PC-9 (cell line): ENCODE measurements at places on chromosomes 1 and 21. TPM values are rescaled to one million over a fixed set of nuclear protein-coding genes. Genes with fewer than 3 reads are reported as not detected.

- no peak overlapping the region for H3K27ac ChIP-seq
- H3K36me3 ChIP-seq: no peaks in the 10 kb centered on the region
- H3K27me3 ChIP-seq: no peaks in the 10 kb centered on the region
These were observed 61.1 kb downstream of the UBE2T start for GRCh38 chr1:202280595-202280994.

- H3K36me3 ChIP-seq: no peaks in the 10 kb centered on the region
- H3K4me3 ChIP-seq: no peak overlapping the region
- H3K27me3 ChIP-seq: no peaks in the 10 kb centered on the region
- DNase-seq: peak; percentile 46
These were observed 671.9 kb upstream of the USP24 start for GRCh38 chr1:55886856-55887712.

GRCh38 chr1:220952961-220953643 lies 73.9 kb downstream of the HLX start:
- H3K4me1 ChIP-seq: no peaks in the 10 kb centered on the region
- DNase-seq: no peak
- H3K36me3 ChIP-seq: no peaks in the 10 kb centered on the region
- H3K27me3 ChIP-seq: no peaks in the 10 kb centered on the region

GRCh38 chr1:183477986-183478781 lies 5.9 kb downstream of the SMG7 start:
- peak overlapping the region; percentile 12; the same call in 1 of the 2 replicates for H3K27ac ChIP-seq
- H3K27me3 ChIP-seq: no peaks in the 10 kb centered on the region
- H3K4me1 ChIP-seq: peaks cover 59% of the 10 kb centered on the region
- no peak overlapping the region for H3K4me3 ChIP-seq
- DNase-seq: no peak
- peaks cover 15% of the 10 kb centered on the region; the same call in 1 of the 2 replicates for H3K36me3 ChIP-seq

DNA sequence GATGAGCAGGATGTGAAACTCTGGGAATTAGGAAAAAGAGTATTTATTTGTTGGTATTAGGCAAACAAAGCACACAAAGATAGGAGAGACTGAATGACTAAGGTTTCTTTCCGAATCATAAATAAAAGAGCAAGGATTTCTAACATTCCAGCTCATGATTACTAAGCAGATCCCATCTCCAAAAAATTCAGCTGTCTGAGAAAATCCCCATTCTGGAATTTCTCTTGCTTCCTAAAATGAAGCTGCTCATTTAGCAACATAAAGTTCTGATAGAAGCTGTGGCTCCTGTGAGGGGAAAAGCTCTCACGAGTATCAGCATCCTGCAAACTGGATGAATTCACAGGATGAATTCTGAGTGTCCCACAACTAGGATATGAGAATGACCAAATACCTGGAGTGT lies 6.7 kb upstream of the SH2D5 start:
- peaks cover 1% of the 10 kb centered on the region for H3K4me1 ChIP-seq
- DNase-seq: no peak
- H3K27me3 ChIP-seq: no peaks in the 10 kb centered on the region
- 0 out of 2 replicates have a peak, but pooled peaks cover under 1% of the 10 kb centered on the region for H3K36me3 ChIP-seq
- peak overlapping the region; percentile 44 for H3K27ac ChIP-seq
- no peak overlapping the region for H3K4me3 ChIP-seq

GRCh38 chr1:84110629-84111028 lies 33.4 kb upstream of the PRKACB start:
- no peak for DNase-seq
- H3K27me3 ChIP-seq: no peaks in the 10 kb centered on the region
- no peak overlapping the region for H3K4me3 ChIP-seq
- H3K4me1 ChIP-seq: peaks cover 7% of the 10 kb centered on the region
- peaks cover 5% of the 10 kb centered on the region for H3K36me3 ChIP-seq
- no peak overlapping the region for H3K27ac ChIP-seq

GRCh38 chr1:8985915-8986813 lies 40.1 kb downstream of the SLC2A7 start:
- peaks cover 6% of the 10 kb centered on the region; the same call in 1 of the 2 replicates for H3K4me1 ChIP-seq
- DNase-seq: peak; percentile 87
- H3K27ac ChIP-seq: peak overlapping the region; percentile 47
- H3K36me3 ChIP-seq: no peaks in the 10 kb centered on the region
- H3K27me3 ChIP-seq: no peaks in the 10 kb centered on the region
- no peak overlapping the region for H3K4me3 ChIP-seq

GRCh38 chr21:38392661-38393060 lies 105.6 kb downstream of the ERG start:
- peaks cover 10% of the 10 kb centered on the region; the same call in 1 of the 2 replicates for H3K27me3 ChIP-seq
- no peak overlapping the region for H3K27ac ChIP-seq
- H3K4me1 ChIP-seq: no peaks in the 10 kb centered on the region
- no peaks in the 10 kb centered on the region for H3K36me3 ChIP-seq

- DNase-seq: no peak
- no peaks in the 10 kb centered on the region for H3K36me3 ChIP-seq
- H3K4me3 ChIP-seq: no peak overlapping the region
- no peak overlapping the region for H3K27ac ChIP-seq
- no peaks in the 10 kb centered on the region for H3K27me3 ChIP-seq
These were observed 14.4 kb downstream of the SPOCD1 start for GRCh38 chr1:31801458-31801857.

DNA sequence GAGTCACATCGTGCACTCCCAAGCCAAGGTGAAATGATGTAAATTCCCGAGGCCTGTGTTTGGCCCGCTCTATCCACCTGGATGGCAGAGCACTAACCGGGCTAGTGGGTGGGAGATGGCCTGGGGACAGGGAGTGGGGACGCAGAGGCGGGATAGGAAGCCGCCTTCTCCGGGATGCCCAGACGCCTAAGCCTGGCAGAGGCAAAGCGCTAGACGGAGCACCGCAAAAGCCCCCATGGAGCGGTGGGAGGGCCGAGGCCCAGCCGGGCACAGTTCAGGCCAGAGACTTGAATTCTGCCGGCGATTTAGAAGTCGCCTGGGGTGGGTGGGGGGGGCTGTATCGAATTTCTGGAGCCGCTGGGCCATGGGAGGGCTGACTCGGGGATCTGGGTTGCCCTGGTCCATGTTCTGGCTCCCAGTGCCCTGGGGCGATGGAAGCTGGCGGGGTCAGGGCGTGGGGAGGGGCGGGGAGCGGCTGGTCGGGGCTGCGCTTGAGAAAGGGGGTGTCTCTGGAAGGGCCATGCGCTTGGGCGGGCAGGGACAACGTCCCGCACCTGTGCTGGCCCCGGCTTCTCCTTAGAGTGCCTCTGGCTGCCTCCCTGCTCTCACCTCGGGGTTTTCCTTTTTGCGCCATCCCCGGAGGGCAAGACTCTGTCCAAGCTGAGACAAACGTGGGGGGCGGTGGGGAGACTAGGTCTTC lies 28.0 kb downstream of the KIAA2013 start:
- no peak for DNase-seq

DNA sequence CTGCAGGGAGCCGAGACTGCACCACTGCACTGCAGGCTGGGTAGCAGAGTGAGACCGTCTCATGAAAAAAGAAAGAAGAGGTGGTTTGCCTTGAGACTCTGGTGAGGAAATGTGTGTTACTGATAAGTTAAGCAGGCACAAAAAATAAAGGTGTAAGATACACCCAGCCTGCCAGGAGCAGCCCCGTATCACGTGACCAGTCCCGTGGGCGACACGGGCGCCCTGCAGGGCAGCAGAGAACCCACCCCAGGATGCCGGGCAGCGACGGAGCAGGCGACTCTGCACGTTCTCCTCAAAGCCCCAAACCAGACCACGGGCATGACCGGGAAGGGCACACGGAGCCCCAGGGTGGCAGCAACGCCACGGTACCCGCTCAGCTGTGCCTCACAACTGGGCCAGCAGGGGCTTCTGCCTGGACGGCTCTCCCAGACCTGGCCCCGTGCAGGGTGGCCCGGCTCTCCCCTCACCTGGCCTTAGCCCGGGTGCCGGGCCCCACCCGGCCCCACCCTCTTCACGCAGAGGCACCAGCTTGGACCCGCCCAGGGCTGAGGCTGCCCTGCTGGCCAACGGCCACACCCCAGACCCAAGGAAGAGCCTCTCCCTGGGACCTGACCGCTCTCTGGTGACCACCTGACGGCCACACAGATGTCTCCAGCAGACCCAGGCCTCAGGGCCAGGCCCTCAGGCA lies 8.1 kb upstream of the TNFRSF4 start:
- no peak for DNase-seq
- no peaks in the 10 kb centered on the region for H3K4me1 ChIP-seq
- H3K4me3 ChIP-seq: no peak overlapping the region
- H3K36me3 ChIP-seq: no peaks in the 10 kb centered on the region; the same call in 1 of the 2 replicates
- H3K27me3 ChIP-seq: no peaks in the 10 kb centered on the region

- H3K27me3 ChIP-seq: no peaks in the 10 kb centered on the region
- peak overlapping the region; percentile 81; the same call in 1 of the 2 replicates for H3K4me3 ChIP-seq
- no peak for DNase-seq
- no peaks in the 10 kb centered on the region for H3K36me3 ChIP-seq
- H3K4me1 ChIP-seq: peaks cover 21% of the 10 kb centered on the region
These were observed 1.9 kb downstream of the DPYD start for GRCh38 chr1:97918961-97919360.

- no peaks in the 10 kb centered on the region for H3K36me3 ChIP-seq
- peak overlapping the region; percentile 11; the same call in 1 of the 2 replicates for H3K4me3 ChIP-seq
- H3K27ac ChIP-seq: no peak overlapping the region
These were observed 3.0 kb upstream of the ID3 start for GRCh38 chr1:23562137-23562876.

DNA sequence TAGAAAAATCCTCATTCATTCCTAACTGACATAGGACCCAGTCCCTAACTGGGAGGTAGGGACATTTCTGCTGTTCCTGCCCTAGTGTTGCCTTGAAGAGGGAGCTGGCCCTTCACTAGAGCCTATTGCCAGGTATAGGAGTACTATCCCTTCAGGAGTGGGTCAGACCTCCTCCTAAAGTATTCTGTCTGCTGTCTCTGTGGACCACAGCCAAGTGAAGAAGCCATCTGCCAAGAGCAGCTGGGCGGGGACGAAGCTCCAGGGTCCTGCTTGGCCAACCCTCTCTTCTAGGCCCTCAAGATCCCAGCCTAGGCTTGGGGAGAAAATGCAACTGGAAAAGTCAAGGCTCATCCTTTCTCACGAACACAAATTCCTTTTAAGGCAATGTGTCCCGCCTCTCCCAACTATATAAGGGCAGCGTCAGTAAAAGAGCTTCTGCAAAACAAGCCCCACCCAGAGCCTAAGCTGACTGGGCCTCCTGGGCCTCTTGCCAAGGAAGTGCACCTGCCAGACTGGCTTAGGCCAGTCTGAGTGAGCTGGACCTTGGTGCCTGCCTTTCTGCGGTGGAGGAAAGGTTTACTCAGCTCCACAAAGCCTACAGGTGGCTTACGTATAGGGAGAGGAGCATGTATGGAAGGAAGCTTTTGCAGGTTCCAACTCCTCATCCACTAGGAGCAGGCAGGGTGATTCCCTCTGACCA lies 638 bp upstream of the TUFT1 start:
- H3K4me1 ChIP-seq: peaks cover 53% of the 10 kb centered on the region
- peak; percentile 97 for DNase-seq
- peak overlapping the region; percentile 92 for H3K4me3 ChIP-seq
- peak overlapping the region; percentile 95 for H3K27ac ChIP-seq
- peaks cover 14% of the 10 kb centered on the region for H3K36me3 ChIP-seq

- no peaks in the 10 kb centered on the region for H3K36me3 ChIP-seq
- no peak for DNase-seq
- no peak overlapping the region for H3K4me3 ChIP-seq
- H3K4me1 ChIP-seq: 0 out of 2 replicates have a peak, but pooled peaks cover 9% of the 10 kb centered on the region
- H3K27me3 ChIP-seq: no peaks in the 10 kb centered on the region
These were observed 42.5 kb downstream of the ITPKB start for GRCh38 chr1:226696547-226696946.

GRCh38 chr1:211684791-211685190 lies 9.4 kb upstream of the NEK2 start:
- no peaks in the 10 kb centered on the region for H3K4me1 ChIP-seq
- DNase-seq: no peak
- no peak overlapping the region for H3K27ac ChIP-seq
- H3K27me3 ChIP-seq: no peaks in the 10 kb centered on the region

DNA sequence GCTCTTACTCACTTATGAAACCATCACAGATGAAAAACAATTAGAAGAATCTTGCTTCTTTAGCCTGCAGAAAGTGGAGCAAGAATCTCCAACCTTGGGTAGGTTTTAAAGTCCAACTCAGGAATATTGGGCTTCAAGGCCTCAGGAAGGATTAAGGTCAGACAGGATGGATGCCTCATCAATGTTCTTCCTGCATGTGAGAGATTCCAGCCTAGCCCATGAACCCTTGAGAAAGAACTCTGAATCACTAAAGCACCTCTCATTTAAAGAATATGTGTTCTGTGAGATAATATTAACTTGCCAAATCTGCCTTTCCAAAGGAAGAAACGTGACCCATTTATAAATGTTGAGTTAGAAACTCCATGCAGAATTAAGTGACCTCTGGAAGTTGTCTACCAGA lies 345.2 kb upstream of the CAMK1G start:
- H3K36me3 ChIP-seq: no peaks in the 10 kb centered on the region
- H3K4me3 ChIP-seq: no peak overlapping the region
- H3K27me3 ChIP-seq: no peaks in the 10 kb centered on the region; the same call in 1 of the 2 replicates

GRCh38 chr1:53771648-53772047 lies 32.7 kb upstream of the GLIS1 start:
- no peaks in the 10 kb centered on the region for H3K4me1 ChIP-seq
- no peak overlapping the region for H3K27ac ChIP-seq
- H3K27me3 ChIP-seq: no peaks in the 10 kb centered on the region
- no peak overlapping the region for H3K4me3 ChIP-seq
- DNase-seq: no peak
- H3K36me3 ChIP-seq: peaks cover 24% of the 10 kb centered on the region; the same call in 1 of the 2 replicates

DNA sequence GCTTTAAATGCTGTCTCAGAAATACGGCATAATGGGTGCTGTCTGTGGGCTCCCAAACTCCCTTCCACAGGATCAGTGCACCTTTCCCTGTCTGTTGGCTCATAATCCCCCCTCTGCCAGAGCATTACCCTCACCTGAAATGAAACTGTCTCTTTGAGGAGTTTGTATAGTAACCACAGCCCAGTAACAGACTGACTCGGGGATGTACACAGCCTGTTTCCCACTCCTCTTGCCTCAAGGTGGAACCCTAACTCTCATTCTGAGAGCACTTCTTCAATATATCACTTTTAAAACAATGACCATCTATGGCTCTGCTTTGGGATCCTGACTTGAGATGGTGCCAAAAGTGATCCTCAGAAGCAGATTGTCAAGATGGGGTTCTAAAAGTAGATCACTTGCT lies 332.5 kb downstream of the AMY1C start:
- no peak overlapping the region for H3K27ac ChIP-seq
- no peaks in the 10 kb centered on the region for H3K4me1 ChIP-seq
- no peak overlapping the region for H3K4me3 ChIP-seq
- no peaks in the 10 kb centered on the region for H3K36me3 ChIP-seq
- no peaks in the 10 kb centered on the region for H3K27me3 ChIP-seq
- no peak for DNase-seq

Gene STRIP1
- 32.1 and 36.5 TPM in 2 replicates for total RNA-seq

Gene MIB2
- total RNA-seq: 75.0 and 92.8 TPM in 2 replicates

Gene SPRR4
- total RNA-seq: not detected in 2 replicates

Gene MMP23B
- 4.6 and 4.9 TPM in 2 replicates for total RNA-seq

Gene CD1D
- not detected in 2 replicates for total RNA-seq

Gene TAS1R2
- not detected in 2 replicates for total RNA-seq

Gene SLC1A7
- not detected in 2 replicates for total RNA-seq

Gene SLC30A10
- total RNA-seq: not detected in 2 replicates

Gene CSTB
- total RNA-seq: 88.5 and 136 TPM in 2 replicates

Gene C8B
- not detected in 2 replicates for total RNA-seq
